ENCODE measurements at places on chromosomes 16 and 17.
A peak's percentile ranks its signal among the peaks of the same experiment; 100 is the strongest.

DNA sequence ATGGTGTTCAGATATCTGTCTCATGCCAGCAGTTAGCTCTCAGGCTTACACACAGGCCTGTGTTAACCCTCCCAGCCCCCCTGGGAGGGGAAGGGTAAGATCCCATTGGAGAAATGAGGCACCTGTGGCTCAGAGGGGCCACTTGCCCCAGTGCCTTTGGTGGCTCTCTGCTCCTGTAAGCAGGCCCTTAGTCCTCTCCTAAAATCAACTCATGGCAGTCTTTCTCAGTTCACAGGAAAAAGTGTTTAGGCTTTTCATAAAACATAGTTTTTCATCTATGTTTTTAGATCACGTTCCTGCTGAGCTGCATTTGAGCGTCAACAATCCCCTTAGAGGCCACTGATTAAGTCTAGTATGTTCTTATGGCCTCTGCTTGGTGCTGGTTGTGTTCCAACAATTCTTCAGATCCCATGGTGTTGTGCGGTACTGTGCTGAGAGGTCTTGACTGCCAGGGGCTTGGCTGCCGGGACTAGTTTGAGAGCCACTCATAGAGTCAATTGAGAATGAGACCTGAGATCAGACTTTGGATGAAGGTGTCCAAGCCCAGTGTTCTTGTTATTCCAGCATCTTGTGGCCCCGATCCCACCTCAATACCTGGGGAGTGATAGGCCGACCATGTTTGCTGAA, 10.6 kb downstream of the TAOK2 start:
- no peak for DNase-seq

GRCh38 chr17:10398352-10398751, 23.4 kb downstream of the MYH8 start:
- no peak for DNase-seq

DNA sequence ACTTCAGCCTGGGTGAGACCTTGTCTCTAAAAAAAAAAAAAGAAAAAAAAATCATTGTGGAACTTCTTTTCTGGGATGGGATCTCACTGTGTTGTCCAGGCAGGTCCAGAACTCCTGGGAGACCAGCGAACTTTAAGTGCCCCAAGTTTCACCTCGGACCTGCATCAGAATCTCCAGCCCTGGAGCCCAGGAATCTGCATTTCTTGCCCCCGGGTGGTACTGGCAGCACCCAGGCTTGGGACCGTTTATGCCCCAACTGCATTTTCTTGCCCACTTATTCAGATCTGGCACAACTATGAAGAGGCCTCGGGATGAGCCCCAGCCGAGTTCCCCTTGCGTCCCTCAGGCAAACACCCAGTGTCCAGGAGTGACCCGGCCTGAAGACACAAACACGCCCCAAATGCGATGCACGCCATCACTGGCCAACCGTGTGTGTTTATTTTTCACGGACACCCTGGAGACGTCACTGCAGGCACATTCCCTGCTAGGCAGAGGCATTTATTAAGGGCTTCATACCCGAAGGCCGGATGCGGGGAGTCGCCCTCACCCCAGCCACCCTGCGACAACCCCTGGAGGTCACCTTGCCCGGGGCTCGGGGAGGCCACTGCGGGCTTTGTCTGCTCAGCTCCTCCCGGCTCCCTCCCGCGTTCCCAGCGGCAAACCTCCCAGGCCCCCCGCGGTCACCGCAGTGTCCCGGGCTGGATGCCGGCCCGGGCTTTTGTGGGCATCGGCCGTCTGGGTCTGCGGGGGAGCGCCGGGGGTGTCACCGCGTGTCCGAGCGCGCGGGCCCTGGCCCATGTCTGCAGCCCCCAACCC, 684 bp upstream of the SPIRE2 start:
- DNase-seq = no peak

DNA sequence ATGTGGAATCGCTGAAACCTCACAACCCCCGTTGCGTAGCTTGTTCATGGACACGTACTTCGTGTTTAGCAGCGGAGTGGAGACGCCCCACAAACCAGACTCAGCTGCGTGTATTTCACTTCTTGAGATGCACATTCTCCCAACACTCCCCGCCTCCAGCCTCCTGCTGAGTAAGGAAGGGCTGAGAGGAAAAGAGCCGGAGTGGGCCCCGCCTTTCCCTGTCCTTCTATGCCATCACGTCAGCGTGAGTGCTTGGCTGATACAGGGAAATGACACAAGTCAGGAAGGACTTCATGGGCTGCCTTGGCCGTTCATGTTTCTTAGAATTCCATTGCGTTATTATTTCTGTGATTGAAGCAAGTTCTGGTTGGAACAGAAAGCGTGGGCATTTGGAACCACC, 68.6 kb upstream of the CBX4 start:
- DNase-seq = no peak

GRCh38 chr17:65173284-65173793, 36.2 kb downstream of the RGS9 start:
- DNase-seq = no peak

GRCh38 chr16:177981-178667, 1.6 kb downstream of the HBA1 start:
- DNase-seq = no peak

DNA sequence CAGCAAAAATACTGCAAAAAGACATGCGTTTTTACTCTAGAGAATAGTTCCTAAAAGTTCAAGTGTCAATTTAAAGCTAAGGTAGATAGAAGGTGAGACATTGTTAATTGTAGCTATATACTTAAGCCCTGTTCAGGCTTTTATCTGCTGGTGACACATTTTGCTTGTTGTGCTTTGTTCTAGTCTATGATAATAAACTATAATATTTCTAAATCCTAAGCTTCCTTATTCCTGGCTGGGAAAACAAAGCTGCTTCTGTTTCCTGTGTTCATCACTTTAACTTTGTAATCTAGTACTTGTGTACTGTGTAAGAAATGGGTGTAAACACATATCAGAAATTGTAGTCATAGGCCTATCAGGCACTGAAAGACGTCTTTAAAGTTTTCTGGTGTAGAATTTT, 77.3 kb downstream of the EFCAB13 start:
- DNase-seq = no peak

GRCh38 chr17:35433075-35433894, 985 bp upstream of the SLFN12 start:
- no peak for DNase-seq

DNA sequence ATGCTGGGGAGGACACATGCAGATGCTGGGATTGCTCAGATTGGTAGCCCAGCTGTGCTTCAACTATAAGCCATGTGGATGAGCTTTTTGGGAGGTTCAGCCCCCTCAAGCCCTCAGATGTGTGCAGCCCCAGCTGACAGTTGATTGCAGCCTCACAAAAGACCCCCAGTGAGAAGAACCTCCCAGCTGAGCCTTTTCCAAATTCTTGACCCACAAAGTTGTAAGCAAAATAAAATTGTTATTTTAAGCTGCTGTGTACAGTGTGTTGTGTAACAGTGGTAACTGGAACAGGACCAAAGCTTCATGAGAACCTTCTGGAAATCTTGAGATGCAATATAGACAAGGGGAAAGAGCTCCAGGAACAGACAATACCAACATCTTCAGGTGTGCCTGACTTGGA, 156.8 kb upstream of the IRX3 start:
- no peak for DNase-seq

DNA sequence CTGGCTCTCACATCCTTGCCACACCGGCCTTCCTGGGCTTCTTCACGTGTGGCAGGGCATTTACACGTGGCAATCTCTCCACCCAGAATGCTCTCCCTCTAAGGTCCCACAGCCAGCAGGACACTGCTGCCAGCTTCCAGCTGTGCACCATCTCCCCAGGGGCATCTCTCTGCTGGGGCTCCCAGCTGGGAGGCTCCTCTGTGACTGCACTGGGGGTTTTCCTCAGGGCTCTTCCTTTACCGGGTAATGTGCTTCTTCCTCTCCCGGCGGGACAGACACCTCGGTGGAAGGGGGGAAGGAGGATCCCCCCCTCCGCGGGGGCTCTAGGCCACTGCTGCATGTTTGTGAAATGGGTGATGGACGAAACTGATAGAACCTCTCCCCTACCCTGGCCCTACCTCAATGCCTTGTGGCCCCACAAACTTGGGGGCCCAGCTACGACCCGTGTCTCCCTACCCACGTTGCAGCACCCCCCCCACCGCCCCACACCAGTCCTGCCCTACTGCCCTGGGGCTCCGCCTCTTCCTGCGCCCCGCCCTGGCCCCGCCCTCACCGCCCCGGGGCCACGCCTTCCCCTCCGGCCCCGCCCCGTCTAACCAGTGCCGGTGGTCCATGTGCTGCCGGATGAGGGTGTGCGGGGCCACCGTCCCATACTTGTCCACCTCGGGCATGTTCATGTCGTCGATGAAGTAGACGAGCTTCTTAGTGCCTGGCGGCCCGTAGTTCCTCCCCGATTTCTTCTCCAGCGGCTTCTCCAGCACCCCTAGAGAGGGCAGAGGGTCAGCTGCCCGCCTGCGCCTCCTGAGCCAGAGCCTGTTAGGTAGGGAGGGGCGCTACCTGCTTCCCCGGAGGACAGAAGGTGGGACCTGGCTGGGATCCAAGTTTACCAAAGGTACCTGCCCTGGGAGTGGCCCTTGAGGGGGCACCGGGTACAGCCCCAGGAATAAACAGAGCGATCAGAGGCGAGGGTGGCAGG, 92.6 kb downstream of the DNAH17 start:
- DNase-seq = peak; percentile 41

GRCh38 chr17:48908047-48908843, at the start of gene UBE2Z:
Gene UBE2Z (plus strand): TSS chr17:48908407. CDS start chr17:48908504, 97 bp downstream.
- DNase-seq = peak; percentile 83

DNA sequence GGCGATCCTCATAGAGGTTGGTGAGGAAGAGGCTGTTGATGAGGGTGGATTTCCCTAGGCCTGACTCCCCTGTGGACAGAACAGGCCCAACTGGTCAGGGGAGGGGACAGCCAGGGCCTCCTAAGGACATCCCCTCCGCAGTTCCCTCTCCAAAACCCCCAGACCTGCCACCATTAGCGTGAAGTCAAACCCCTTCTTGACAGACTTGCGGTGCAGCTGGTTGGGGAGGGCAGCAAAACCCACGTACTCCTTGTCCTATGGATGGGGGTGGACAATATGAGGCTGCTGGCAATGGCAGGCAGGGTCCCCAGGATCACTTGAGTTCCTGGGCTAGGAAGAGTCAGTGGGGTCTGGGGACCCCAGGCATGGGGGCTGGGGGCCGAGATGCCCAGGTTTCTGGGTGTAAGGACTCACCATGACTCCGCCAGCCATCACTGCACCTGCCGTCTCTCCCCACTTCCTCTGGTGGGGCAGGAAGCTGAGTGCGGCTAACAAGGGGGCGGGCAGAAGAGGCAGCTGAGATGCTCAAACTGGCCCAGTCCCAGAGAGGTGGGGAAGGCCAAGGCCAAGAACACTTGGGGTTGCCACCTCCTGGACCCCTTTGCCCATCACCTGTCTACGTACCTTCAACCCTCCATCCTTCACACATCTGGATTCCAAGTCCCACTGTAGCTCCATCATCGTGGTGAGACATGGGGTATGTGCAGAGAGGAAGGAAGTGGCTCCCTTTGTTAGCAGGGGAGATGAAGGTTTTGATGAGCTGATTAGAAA, at the start of gene SEPTIN1:
SEPTIN1 (minus strand) TSS at position 451 of the 771 bp plus-strand sequence; CDS start at position 432, 19 bp downstream.
- DNase-seq = no peak

- DNase-seq = no peak
These were observed 11.3 kb upstream of the DHRS7C start for GRCh38 chr17:9802697-9803096.

- DNase-seq = no peak
These were observed 27.2 kb upstream of the ASGR2 start for GRCh38 chr17:7141824-7142223.

DNA sequence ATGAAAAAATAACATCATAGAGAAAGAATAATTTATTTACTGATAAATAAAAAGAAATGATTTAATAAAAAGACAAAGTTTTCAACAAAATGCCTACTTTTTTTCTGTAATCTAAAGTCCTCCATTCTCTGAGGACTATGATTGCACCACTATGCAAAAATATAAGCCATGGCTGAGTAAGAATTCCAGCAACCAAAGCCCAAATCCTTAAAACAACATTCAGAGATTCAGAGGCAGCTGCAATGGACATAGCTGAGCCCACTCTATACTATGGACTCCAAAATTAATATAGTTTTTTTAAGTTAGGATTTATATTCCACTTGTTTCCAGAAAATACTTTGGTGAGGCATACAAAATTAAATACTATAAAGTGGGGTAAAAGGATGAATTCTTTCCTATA, 169.5 kb upstream of the C17orf78 start:
- no peak for DNase-seq

DNA sequence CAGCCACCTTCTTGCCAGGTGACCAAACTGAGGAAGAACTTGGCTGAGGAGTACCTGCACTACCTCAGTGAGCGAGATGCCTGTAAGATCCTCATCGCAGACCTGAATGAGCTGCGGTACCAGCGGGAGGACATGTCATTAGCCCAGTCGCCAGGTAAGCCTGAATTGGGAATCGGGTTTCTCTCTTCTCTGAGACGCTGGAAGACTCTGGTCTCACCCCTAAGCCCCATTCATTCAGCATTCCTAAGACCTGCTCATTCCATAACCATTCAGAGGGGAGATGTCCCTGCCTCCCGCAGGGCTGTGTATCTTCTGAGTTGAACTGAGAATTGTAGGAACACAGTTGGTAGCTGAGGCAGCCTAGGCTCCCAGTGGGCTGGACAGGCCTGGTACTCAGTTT, 17.0 kb upstream of the THAP11 start:
- no peak for DNase-seq

GRCh38 chr17:10875430-10875851, 37.6 kb upstream of the PIRT start:
- DNase-seq = no peak

- DNase-seq = no peak
These were observed 6.0 kb downstream of the LYRM1 start for GRCh38 chr16:20906341-20907255.

DNA sequence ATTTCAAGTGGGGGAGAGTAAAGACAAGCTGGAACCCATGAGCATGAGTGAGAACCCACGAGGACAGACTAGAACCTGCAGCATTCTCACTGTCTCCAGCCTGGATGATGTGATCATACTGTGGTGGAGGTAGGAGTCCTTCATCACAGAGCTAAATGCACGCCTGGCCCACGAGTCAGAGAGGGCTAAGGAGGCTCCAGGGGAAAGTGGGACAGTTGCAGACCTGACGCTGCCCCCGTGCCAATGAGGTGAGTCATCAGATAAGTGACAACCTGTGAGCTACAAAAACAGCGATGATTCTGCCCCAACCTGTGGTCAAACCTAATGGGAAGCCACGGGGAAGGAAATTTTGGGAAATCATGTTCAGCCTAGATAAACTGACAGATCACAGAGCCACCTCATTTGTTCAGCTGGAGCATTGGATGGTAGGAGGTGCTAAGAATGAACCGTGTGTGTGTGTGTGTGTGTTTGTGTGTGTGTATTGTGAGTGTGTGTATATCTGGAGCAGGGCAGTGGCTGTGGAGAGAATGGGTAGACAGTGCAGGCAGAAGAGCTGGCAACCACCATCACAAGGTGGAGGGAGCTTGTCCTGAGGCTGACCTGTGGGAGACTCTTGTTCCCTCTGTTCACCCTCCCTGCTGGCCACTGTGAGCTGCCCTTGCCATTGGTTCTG, 131.8 kb downstream of the UTP18 start:
- DNase-seq = no peak

- no peak for DNase-seq
These were observed 80.4 kb downstream of the PGS1 start for GRCh38 chr17:78458736-78459335.
